Mesendoderm (in vitro differentiated cells): ENCODE measurements at places on chromosomes 11 and 22.
A peak's percentile ranks its signal among the peaks of the same experiment; 100 is the strongest.

DNA sequence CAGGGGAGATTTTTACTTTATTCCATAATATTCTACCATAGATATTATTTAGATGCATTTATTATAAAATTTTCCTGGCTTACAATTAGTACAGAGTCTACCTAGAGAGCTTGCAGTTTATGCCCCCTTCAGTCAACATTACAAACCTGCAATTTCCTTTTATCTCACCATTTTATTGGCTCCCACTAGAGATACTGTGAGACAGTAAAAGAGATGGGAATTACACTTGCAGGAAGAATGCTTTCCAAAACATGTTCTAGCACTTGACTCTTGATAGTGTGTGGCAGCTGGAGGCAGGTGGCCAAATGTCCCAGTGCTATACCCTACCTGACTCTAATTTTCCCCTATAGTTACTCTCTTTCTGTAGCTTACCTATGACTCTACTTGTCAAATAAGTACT is 863.2 kb downstream of the DLG2 start:
- DNase-seq: no peak

DNA sequence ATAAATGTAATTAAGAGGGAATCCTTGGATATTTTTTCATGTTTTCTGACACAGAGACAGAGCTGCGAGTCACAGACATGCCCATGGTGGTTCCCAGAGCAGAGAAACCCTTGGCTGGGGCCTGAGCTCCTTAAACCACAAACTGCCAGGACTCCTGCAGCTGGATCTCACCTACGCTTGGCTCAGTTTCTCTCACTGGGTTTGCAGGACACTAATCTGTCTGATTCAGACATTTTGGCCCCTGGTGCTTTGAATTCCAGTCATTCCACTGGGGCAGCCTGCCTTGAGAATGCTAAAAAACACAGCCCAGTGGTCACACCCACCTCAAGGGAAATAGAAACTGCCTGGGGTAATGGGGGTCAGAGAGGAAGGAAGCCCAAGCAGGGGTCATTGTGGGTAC is 122.6 kb downstream of the CCDC81 start:
- DNase-seq: no peak

GRCh38 chr11:22859756-22860155 is 518 bp downstream of the CCDC179 start:
- DNase-seq: no peak

- no peak for DNase-seq
Measured at GRCh38 chr11:16179676-16180075, 176.7 kb downstream of the SOX6 start.

GRCh38 chr22:19463491-19464469 is 15.2 kb downstream of the UFD1 start:
- no peak for DNase-seq

DNA sequence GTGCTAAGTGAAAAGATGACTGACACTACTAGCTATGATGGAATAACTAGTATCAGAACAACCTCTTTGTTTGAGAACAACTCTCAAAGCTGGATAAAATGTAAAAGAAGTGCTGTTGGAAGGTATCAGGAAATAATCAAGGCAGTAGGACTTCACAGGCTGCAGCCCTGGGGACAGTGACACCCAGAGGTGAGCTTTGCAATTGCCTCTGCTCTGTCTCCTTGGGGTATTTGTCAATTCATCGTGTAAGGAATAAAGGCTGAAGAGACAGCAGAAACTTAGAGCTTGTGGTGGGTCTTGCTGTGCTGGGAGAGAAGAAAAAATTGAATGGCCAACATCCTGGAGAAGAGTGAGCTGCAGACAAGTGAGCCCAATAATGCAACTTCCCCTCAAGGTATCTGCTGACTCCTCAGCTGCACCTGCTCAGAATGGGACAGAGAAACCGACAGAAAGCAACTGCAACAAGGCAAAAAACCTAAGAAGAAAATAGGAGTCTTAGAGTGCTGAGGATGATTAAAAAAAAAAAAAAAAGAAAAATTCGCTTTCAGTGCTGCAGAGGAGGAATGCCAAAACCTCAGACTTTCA is 141.1 kb downstream of the RCN1 start:
- peak; percentile 70 for DNase-seq

DNA sequence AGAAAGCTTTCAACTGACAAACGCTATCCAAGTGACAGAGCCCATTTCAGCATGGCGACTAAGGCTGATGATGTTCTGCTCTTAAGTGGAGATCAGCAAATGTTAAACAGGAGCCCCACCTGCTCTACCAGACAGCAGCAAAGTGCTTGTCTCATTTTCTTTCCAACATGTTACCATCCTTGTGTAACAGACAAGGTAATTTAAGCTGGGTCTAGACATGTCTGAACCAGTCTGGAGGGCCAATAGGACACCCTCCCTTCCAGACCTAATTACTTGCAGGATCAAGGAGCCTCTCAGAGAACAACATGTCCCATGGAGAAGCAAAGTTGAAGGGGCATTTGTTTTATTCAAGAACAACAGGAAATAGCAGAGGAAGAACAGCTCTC is 3.9 kb upstream of the LMO2 start:
- peak; percentile 81 for DNase-seq

DNA sequence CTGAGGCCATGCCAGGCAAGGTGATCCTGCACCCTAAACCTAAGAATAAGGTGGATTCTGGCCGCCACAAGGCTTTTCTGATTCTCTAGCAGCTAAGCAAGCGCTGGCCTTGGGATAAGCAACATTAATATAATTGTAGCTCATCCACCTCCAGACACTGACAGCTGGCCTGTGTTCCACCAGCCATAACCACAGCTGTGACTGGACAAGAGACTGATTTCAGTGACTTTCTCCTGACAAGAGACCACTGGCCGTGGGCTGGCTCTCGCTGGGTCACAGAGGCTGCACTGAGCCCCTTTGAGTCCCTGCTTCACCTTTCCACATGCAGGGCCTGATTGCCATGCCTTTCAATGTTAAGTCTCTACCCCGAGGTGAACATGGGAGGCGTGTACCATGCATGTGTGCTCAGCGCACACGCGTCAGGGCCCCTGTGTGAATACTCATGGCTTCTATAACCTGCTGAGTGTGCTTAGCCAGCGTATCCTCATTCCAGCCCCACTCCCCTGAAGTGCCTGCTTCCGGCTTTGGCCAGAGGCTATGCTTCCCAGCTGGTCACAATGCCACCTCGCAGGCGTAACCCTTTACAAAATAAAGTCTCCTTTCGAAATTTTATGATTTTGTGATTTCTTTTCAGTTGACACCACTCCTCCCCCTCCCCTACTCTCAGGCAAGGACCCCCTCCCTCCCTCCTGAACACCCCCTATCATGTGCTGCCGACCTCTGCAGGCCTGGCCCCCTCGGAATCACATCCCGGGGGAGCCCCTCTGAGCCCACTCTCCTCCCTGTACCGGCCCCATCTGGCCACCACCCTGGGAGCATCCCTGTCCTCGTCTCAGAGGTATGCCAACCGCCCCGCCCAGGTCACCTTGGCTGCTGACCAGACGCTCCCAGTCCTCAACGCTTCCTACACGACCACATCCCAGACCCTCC is 128.1 kb downstream of the CTTN start:
- DNase-seq: no peak

- no peak for DNase-seq
Measured at GRCh38 chr11:97364047-97364446, 974.2 kb downstream of the JRKL start.

DNA sequence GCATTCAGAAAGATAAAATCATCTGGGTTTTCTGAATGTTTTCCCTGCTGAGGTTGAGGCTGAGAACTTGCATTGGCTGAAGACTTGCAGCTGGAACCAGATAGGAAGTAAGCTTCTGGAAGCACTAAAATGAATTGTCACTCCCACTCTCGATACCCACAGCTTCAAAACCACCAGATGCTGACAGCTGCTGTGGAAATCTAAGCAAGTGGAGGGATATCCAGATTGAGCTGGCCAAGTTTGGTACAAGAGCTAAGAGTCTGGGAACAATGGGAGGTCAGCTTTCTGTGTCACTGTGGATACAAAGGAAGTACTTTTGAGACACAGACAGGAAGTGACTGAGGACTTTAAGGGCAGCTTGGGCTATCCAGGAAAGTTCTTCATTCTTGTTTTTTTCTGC is 51.3 kb upstream of the CD44 start:
- no peak for DNase-seq

DNA sequence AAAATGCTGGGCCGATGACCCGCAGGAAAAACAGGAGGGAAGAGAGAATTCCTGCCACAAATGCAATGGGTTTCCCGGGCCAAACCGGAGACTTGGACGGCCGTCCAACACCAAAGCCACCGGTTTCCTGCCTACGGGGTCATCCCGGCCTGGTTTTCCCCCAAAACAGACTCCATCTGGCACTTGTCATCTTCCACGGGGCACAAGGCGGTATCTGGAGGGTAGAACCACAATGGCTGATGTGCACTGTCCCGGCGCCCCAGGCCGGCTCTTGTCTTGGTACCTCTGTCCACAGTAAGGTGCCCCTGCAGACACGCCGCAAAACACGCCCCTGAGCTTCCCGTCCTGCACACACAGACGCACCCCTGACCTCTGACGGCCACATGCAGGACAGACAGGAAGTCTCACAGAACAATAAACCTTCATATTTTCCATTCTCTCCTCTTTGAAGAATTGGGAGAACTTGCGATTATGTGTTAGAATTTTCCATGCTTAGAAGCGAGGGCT is 20.1 kb downstream of the CELSR1 start:
- no peak for DNase-seq

GRCh38 chr11:44736791-44737190 is 10.0 kb downstream of the TSPAN18 start:
- no peak for DNase-seq

GRCh38 chr11:111540114-111540936 is at the start of gene LAYN:
Gene LAYN, plus strand, starts transcription at chr11:111540720. Its CDS starts 124 bp downstream, at chr11:111540844.
- peak; percentile 50 for DNase-seq

DNA sequence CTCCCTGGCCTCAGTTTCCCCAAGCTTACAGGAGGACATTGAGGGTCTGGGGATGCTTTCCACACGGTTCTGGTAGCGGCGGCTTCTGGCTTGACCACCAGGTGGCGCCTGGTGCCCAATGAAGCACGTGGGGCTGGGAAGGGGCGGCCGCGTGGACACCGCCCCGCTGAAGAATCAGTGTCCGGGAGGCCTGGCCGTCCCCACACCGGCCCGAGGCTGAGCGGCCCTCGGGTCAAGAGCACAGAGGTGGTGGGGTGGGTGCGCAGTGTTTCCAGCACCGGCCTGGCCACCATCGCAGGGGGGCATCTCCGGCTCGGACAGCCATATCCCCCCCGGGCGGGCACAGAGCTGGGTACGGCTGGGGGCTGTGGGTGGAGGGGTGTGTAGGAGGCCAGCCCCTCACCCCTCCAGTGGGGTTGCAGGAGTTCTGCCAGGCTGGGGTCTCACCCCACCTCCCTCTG is 27.8 kb upstream of the PPARA start:
- DNase-seq: peak; percentile 51

DNA sequence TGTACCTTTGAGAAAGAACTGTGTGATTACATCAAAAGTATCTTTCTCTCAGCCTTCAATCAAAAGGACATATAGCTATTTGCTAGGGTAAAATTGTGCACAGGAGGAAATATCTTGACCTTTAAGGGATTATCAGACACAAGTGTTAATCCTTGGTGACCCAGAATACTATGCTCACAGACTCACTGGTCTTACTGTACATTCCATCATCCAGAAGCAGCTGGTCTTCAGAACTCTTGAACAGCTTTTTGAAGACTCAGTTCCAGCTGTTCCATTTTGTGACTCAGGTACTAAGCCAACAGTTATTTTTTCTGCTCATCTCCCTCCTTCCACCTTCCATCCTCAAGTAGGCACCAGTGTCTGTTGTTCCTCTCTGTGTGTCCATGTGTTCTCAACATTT is 19.8 kb downstream of the ZBED5 start:
- DNase-seq: no peak

GRCh38 chr11:107969219-107969618 is 39.5 kb upstream of the CUL5 start:
- DNase-seq: peak; percentile 33

- DNase-seq: no peak
Measured at GRCh38 chr22:28791841-28792490, 8.4 kb downstream of the XBP1 start.

DNA sequence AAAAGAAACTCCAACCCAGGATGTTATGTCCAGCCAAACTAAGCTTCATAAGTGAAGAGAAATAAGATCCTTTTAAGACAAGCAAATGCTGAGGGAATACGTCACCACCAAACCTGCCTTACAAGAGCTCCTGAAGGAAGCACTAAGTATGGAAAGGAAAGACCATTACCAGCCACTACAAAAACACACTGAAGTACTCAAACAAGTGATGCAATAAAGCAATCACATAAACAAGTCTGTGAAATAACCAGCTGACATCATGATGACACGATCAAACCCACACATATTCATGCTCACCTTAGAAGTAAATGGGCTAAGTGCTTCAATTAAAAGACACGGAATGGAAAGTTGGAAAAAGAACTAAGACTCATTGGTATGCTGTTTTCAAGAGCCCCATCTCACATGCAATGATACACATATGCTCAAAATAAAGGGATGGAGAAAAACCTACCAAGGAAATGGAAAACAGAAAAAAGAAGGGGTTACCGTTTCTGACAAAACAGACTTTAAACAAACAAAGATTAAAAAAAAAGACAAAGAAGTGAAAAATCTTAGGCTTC is 82.5 kb downstream of the GAB4 start:
- no peak for DNase-seq

DNA sequence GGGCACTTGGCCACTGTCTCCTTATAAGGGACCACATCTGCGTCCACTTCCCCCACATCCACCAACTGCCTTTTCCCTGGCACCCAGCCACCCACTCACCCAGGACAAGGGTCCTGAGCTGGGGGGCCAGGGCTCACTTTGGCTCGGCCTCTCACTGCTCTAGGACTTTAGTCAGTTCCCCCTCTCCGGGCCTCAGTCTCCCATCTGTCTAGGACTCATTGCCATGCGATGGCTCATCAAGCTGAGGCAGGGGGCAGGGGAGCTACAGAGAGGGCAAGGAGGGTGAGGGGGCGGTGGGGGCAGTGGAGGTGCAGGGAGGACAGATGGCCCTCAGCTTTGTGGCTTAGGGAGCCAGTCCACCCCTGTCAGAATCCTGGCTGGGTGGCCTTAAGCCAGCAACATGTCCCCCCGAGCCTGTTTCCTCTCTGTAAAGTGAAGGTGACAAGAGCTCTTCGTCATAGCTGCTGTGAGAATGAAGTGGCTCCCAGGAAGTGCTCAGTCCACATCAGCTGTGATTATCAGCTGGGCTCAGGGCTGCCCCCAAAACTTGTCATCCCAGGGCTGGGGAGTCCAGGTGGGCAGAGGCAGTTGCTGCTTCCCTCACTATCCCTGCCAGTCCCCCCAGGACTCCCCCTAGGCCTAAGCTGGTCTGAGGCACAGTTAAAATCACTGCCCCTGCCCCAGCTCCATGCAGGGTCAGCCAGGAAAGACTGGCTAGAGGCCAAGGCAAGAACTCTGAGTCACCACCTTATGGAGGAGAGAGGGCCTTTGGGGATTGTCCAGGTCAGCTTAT is 14.9 kb downstream of the RAC2 start:
- DNase-seq: no peak

- no peak for DNase-seq
Measured at GRCh38 chr11:133382131-133382812, 150.0 kb downstream of the OPCML start.

- DNase-seq: no peak
Measured at GRCh38 chr11:90635151-90635550, 412.3 kb upstream of the CHORDC1 start.

- no peak for DNase-seq
Measured at GRCh38 chr11:26675233-26675928, 46.5 kb downstream of the SLC5A12 start.

- DNase-seq: no peak
Measured at GRCh38 chr11:121535129-121535796, 82.5 kb upstream of the SORL1-AS1 start.
